ENCODE measurements at places on chromosomes 2 and 18.

GRCh38 chr2:29462293-29462692, 347.1 kb downstream of the CLIP4 start:
- DNase-seq = no peak

DNA sequence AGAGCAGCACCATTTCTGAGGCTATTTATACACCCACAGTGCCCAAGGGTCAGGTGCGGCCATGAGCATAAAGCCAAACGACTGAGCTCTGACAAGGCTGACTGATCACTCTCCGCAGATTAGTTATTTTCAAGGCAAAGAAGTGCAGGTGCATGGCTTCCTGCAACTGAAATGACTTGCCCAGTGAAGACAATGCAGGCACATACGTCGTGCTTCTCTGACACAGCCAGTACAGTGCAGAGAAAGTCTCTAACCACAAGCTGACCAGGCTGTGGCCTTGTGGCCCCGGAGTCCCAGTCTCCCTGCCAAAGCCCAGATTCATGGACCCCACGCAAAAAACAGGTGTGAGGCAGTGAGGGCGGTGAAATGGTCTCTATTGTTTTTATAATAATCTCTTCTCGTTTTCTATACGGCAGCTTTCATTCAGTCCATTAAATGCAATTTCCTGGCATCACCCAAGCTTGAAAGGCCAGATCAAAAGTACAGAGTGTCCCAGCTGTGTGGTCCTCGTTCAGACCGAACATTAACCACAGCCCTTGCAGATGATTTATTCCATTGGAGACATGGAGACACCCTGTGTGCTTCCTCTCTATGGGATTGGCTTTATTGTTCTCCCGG, 447.0 kb upstream of the ID2 start:
- no peak for DNase-seq

DNA sequence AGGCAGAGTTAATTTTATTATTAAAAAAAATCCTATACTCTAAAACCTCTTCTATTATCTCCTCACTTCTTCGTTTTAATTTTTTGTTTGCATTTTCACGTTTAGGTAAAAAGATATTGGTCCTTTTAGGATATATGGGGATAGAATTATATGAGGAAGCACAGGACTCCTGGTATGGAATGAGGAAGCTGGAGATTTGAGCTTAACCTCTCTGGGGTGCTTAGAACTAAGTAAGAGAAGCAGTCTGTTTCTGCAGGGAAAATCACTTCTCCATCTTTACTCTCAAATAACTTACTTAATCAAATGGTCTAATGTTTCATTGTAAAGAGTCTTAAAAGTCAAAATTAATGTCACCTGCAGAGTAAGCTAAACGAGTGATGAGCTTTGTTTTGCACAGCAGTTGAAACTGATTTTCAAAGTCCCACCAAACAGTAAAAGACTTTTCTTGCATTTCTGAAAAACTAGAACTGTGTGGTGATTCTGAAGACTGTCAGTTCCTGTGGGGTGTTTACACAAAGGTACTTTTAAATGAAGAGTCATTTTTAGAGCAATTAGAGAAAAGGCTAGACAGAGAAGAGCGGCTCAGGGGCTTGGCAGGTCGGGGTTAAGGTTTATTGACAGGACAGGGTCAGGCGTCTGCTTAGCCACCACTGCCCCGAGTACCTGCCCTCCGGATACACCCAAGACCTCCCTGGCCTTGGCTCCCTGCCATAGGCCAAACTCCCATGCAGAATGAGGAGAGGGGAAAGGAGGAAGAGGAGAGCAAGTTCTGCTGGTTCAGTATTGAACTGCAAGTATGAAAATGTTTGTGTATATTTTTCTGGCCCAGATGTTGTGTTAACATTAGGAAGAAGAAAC, 21.6 kb downstream of the METAP1D start:
- no peak for DNase-seq

DNA sequence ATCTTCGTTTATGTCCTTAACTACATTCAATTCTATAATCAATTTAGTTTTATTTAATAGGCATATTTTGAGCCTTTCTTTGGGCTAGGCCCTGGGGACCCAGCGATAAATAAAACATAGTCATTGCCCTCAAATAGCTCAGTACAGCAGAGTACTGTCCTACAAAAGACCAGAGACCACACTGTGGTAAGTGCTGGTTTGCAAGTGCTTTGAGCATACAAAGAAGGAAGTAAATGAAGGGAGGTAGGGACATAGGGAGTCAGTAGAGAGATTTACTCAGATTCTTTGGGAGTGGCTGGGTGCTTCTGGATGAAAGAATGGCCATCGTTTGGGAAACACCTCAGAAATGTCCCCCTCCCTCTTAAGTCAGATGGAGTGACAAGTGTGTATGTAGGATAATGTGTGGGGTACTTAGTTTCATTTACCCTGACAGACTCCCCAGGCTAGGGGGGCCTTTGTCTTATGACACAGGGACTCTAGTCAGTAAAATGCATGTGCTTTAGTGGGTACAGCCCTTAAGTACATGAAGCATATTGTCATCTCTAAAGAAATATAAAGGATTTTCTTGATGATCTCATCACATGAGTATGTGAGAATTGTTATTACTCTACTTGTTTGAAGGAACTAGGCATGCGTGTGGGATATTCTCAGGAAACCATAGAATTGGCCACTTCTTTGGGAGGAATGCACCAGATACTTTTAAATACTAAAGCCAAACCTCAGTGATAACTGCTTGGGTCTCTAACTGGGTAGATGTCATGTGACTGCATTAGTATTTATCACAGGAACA, 35.1 kb downstream of the MAPRE2 start:
- DNase-seq = no peak
